ENCODE measurements at places on chromosomes 6 and 20.
A peak's percentile ranks its signal among the peaks of the same experiment; 100 is the strongest.

DNA sequence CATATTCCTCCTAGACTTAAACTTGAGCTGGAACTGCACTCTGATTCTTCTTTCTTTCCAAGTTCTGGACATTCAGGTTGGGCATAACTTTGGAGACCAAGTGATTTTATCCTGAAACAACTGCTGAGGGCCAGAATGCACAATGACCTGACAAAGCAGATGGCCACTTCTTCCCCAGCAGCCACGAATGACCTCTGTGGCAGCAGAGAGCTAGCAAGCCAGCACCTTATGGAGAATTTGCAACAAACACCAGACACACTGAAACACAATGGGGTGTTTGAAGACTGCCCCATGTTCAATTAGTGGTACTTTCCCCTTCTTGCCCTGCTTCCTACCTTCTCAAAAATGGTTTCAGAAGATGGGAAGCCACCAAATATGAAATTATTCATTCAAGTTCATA, 4.2 kb upstream of the TENT5A start:
- no peak for DNase-seq

GRCh38 chr6:156774863-156775405, 2.2 kb upstream of the ARID1B start:
- peak; percentile 40 for DNase-seq

- DNase-seq: no peak
Measured at GRCh38 chr6:145699462-145699861, 35.9 kb downstream of the EPM2A start.

DNA sequence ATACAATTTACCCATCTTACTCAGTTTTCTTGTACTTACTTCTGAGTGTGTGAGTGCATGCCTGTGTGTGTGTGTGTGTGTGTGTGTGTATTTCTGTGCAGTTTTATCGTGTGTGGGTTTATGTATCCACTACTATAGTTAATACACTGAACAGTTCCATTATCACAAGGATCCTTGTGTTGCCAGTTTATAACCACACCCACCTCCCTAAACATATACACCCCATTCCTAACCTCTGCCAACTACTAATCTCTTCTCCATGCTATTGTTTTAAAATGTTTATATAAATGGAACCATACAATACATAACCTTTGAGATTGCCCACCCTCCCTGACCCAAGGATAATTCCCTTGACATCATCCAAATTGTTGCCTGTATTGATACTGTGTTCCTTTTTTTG, 18.7 kb downstream of the POFUT1 start:
- DNase-seq: no peak
